ENCODE measurements at places on chromosomes 4 and X. TPM values are rescaled to one million over a fixed set of nuclear protein-coding genes. Genes with fewer than 3 reads are reported as not detected.

MAGED4 gene
- 58.6 TPM for total RNA-seq

ARHGEF38 gene
- not detected for total RNA-seq

ANKRD50 gene
- 27.5 TPM for total RNA-seq

TEX13D gene
- not detected for total RNA-seq

TNIP2 gene
- total RNA-seq: 37.7 TPM

PLAC8 gene
- total RNA-seq: 0.72 TPM

TLR8 gene
- under 0.01 TPM for total RNA-seq

ODAPH gene
- not detected for total RNA-seq

DCAF4L1 gene
- total RNA-seq: under 0.01 TPM

REPS2 gene
- 0.59 TPM for total RNA-seq

GPRASP3 gene
- 3.3 TPM for total RNA-seq

PDLIM3 gene
- 1.8 TPM for total RNA-seq

CHIC2 gene
- total RNA-seq: 73.1 TPM

SPATA18 gene
- 41.3 TPM for total RNA-seq

SHOX gene
- total RNA-seq: 13.4 TPM

CITED1 gene
- not detected for total RNA-seq

GNRHR gene
- not detected for total RNA-seq

RTL3 gene
- total RNA-seq: under 0.01 TPM

SNCA gene
- total RNA-seq: 0.29 TPM

RRAGB gene
- total RNA-seq: 34.0 TPM

PAGE1 gene
- not detected for total RNA-seq

NLGN4X gene
- 11.5 TPM for total RNA-seq

HPGDS gene
- total RNA-seq: not detected

FNIP2 gene
- total RNA-seq: 78.9 TPM

AR gene
- total RNA-seq: 4.7 TPM

ARSJ gene
- total RNA-seq: 18.6 TPM

ZFYVE28 gene
- 10.5 TPM for total RNA-seq

MAOB gene
- 0.72 TPM for total RNA-seq

SMPX gene
- not detected for total RNA-seq

TMEM128 gene
- total RNA-seq: 28.3 TPM

EGFL6 gene
- total RNA-seq: 0.29 TPM

SMIM31 gene
- not detected for total RNA-seq

ANKRD37 gene
- total RNA-seq: 15.6 TPM

Measured in osteoblast (primary cell).